ENCODE measurements at places on chromosomes 1 and 21.

GRCh38 chr1:65308781-65309303, 501 bp upstream of the DNAJC6 start:
- peak; percentile 10 for DNase-seq

- peak; percentile 99 for DNase-seq
Observed at GRCh38 chr1:226820941-226821718, 49.3 kb upstream of the PSEN2 start.

DNA sequence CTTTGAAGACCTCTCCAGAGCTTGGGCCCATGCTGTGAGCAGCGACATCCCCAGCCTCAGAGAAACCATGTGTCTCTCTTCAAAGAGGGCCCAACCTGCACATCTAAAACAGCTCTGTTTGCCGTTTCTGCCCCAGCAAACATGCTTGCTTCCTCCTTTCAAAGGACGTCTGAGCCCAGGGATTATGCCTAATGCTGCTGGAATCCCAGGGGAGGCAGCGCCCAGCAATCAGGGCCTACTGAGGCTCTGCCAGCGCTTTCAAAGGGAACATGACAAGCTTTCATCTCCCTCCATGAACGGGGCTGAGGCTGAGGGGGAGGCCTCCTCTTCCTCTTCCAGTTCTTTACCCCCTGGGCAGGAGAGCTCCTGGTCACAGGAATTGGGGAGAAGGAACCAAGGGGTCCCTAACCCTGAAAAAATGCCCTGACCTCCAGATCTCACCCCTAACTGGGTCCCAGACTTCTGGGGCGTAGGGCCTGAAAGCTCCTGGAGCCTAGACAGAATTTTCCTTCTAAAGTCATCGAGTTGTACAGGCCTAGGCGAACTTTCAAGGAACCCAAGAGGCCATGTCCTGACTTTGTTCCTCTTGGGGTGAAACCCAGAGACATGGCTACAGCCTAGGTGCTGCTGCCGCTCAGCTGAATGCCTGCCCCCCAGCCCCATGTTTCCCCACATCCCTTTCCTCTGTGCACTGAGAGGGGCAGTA, 13.4 kb upstream of the ASCL5 start:
- DNase-seq, result no peak

DNA sequence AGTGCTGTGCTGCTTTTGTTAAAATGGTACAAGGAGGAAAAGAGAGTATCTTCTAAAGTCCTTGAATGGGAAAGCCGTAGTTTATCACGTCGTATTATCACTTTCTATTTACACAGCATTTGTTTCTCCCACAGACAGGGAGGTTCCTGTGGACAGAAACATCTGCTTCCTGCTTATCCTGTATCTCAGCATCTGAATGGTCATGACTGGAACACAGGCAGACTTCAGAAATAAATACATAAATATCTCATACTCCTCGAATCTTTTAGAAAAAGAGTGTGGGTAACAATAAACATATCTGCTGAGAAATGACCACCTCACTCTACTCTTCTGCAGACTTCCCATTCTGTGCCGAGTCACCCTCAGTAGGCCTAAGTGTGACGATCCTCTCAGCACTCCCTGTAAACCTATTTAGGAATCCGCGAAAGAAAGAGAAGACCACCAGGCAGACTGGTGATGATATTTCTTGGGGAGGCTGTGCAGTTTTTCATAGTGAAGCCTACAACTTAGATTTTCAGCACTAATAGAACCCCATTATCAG, 393.5 kb downstream of the SMYD3 start:
- DNase-seq, result no peak

DNA sequence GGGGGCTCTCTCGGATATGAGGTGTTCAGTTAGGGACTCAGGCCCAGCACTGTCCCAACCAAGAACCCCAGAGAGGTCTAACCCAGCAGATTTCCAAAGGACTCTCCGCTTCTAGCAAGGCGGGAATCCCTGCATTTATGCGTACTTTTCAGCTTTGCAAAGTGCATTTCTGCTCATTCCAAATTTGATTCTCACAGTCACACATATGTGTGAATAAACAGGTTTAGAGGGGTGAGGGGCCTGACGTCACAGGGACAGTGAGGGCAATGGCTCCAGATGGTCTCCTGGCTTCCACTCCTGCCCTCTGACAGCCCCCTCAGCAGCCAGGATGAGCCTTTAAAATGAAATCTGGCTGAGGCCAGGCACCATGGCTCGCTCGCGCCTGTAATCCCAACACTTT, 921 bp upstream of the ECE1 start:
- DNase-seq, result no peak

GRCh38 chr1:177891809-177892208, 78.0 kb downstream of the SEC16B start:
- no peak for DNase-seq

GRCh38 chr1:218665221-218665620, 320.1 kb downstream of the TGFB2 start:
- DNase-seq, result peak; percentile 71

DNA sequence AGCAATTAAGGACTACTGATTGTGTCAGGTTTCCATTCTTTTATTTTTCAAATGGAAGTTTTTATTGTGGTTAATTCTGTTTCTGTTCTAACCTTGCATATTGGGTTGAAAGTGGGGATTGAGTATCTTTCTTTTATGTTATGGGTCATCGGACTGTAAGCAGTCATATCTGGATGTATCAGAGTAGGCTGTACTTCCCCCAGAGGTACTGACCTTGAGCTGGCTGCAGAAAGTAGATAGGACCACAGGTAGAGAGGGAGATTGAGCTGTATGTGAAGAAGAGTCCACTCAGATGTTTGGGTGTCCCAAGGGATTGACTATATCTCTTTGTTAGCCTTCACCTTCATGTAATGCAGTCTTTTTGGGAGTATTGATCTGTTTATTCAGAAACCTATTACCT, 20.5 kb upstream of the ALG14 start:
- DNase-seq, result no peak

GRCh38 chr21:22374218-22374969, 1376.2 kb downstream of the NCAM2 start:
- DNase-seq, result no peak

- DNase-seq, result no peak
Observed at GRCh38 chr1:162571696-162572095, 10.2 kb downstream of the UAP1 start.

DNA sequence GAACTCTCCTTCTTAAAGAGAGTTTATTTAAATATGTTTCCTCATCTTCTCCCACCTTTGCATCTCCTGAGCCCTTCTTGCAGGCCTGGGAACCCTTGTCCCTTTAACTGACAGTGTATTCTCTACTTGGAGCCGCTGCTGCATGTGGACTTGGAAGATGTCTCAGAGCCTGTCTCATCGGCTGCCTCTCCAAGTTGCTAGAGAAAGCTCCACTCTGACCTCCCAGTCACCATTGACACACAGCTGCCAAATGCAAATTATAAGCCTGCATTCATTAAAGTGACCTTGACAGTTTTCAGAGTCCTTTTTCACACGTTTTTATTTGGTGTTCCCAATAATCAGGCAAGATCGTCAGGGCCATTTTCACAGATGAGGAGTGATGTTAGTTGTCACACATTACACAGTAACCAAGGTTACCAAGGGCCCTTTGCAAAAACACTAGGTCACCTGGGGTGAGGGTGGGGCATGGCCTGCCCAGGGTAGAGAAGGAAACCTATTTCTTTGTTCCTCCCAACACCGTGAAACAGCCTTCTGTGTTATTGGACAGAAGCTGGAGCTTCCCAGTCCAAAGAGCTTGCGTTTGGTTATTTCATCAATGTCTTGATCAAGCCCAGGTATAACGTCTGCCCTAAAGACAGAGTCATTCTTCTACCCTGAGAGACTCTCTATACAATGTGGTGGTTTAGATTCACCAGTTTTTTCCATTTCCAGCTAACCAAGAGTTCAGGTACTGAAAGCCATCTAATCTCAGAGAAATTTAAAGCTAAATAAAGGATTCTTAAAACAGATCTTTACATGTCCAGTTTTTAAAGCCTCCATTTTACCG, 164.1 kb downstream of the GALNT2 start:
- DNase-seq, result no peak
